Spinal cord (tissue), 10 donors: ENCODE measurements at places on chromosomes 7 and 10.

DNA sequence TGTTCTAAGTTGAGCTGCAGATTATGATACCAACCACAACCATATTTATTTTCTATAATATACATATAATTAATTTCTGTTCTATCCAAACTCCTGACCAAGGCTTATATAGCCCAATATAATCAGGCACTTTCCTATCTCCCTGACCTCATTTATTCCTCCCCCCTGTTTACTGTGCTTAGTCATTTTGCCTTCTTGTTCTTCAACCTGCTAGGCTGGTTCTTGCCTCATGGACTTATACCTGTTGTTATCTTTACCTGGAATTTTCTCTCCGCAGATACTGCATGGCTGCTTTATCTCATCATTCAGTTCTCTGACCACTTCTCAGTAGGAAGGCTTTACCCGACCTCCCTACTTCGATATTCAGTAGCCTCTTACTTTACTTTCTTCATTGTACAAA, 24.9 kb upstream of the FAM3C start:
- DNase-seq: no peak

DNA sequence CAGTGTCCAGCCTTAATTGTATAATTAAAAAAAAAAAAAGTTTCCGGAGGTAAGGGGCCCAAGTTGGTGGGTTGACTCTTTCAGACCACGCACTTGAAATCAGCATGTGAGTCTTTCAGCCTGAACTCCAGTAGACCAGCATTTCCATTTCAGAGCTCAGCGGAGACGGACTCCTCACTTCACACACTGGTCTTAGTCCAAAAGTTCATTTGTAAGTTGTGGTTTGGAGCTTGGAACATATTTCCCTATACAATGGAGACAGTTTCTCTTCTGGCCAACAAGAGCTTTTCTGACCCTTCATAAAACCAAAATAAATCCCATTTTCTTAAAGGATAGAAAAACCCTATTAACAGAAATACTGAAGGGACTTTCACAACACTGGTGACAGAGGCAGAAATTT, 41.0 kb downstream of the ATXN7L1 start:
- DNase-seq: no peak

DNA sequence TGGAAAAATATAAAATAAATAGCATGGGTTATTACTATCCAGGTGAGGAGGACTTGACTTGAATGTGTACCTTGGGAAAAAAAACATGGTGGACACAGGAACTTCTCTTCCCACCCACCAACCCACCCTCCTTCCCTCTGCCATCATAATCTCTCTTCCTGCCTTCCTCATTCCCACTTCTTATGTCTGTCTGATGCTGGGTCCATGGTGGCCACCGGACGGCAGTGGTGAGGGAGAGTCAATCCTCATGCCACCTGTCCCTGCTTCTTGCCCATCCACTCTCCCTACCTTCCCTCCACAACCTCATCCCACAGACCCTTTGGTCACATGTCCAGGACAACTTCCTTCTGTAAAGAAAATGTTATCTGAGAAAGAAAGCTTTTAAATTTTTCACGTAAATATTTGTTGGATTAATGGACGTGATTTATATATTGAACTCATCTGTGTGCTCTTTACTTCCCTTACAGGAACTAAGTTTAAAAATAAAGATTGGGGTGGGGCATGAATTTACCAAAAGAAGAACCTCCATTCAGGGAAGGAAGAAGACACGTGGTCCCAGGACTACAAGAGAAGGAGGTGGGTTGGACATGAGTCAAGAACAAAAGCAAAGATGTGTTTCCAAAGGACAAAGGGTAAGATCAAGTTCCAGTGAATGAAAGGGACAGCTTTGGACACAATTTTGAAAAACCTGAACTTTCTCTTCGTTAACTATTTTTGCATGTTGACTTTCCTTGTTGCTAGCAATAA, 104.5 kb downstream of the PIP4K2A start:
- no peak for DNase-seq

DNA sequence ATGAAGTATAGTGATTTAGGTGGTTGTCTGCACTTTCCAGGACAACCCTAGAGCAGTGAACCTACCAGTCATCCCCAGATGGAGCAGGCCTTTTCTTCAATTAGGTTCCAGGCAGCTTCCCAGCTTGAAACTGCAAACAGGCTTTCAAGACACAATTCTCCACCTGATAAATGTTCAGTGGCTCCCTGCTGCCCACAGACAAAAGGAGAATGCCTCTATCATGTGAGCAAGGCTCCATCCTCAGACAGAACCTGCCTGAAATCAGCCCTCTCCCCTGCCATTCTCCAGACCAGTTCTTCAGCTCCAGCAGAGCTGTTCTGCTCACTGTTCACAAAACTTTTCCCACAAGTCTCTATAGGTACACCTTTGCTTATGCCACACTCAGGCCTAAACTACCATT, 22.1 kb downstream of the RELN start:
- no peak for DNase-seq

DNA sequence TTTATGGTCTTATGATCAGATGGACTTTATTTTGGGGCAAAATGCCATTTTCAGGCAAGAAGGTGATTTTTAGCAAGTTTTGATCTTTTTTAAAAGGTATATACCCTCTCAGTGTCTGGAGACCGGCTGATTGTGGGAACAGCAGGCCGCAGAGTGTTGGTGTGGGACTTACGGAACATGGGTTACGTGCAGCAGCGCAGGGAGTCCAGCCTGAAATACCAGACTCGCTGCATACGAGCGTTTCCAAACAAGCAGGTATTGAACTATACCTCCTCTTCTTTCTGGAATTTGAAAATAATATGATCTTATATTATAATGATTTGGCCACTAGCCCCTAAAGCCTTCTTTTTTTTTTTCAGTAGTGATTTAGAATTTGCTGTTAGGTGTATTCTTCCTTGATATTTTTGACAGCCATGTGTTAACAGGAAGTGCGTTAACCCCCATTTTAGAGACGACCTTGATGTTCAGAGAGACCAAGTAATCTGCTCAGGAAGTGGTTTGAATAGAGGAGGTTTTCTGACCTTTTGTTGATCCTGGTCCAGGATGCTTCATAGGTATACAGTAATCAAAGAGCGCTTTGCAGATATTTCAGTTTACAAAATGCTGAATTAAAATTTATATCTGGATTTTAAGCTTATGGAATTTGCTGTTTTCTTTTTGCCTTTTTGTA, 6.2 kb downstream of the BUB3 start:
- DNase-seq: no peak

- no peak for DNase-seq
Observed at GRCh38 chr10:109762555-109762954, 160.8 kb downstream of the XPNPEP1 start.

DNA sequence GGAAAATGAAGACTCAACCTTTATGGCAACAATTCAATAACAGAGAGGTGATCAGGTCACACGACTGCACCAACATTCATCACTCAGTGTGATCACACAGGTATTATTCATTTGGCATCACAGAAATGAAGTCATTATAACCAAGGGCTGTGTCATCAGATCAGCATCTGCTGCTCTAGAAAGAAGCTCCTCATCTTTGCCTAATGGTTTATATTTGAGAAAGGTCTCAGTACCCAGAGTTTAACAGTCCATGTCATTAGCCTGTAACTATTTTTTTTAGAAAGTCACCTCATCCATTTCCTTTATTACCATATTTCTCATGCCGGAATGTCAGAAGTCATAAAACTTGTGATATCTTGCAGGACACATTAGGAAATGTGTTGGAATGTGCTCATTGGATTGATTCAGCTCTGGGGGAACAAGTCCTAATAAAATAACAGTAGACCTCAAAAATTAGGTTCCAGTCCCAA, 45.1 kb upstream of the PRKG1 start:
- no peak for DNase-seq

GRCh38 chr7:50594734-50595485, 29.7 kb upstream of the DDC start:
- DNase-seq: no peak

- no peak for DNase-seq
Observed at GRCh38 chr10:133242611-133243356, 5.1 kb downstream of the VENTX start.

DNA sequence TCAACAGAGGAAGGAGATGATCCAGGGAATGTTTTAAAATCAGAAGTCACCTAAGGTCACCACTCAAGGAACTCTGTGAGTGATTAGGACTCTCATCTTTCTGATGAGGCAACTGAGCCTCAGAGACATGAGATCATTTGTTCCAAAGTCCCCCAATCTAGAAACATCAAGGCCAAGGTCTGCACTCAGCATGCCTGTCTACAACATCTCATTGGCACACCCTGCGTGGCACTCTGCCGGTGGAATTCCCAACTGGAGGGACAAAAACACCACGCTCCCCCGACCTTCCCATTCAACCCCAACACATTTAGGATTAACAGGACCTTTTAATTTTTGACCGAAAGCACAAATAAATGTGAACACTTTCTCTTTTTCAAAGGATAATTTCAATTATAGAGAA, 31.4 kb downstream of the CPXM2 start:
- DNase-seq: no peak

DNA sequence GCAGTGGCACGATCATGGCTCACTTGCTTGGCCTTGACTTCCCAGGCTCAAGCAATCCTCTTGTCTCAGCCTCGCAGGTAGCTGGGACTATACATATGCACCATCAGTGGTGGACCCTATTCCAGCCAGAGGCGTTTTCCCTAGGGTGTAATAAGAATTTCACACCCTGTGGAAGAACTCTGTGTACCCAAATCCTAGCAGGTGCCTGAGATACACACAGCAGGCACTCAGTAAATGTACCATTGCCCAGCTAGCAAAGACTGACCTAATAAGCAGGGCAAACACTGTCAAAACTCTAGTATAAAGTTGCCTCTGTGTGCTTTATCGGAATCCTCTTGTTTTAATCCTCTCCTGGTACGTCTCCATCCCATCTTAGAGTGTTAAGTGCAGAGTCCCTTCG, 33.7 kb upstream of the BHLHA15 start:
- DNase-seq: no peak

DNA sequence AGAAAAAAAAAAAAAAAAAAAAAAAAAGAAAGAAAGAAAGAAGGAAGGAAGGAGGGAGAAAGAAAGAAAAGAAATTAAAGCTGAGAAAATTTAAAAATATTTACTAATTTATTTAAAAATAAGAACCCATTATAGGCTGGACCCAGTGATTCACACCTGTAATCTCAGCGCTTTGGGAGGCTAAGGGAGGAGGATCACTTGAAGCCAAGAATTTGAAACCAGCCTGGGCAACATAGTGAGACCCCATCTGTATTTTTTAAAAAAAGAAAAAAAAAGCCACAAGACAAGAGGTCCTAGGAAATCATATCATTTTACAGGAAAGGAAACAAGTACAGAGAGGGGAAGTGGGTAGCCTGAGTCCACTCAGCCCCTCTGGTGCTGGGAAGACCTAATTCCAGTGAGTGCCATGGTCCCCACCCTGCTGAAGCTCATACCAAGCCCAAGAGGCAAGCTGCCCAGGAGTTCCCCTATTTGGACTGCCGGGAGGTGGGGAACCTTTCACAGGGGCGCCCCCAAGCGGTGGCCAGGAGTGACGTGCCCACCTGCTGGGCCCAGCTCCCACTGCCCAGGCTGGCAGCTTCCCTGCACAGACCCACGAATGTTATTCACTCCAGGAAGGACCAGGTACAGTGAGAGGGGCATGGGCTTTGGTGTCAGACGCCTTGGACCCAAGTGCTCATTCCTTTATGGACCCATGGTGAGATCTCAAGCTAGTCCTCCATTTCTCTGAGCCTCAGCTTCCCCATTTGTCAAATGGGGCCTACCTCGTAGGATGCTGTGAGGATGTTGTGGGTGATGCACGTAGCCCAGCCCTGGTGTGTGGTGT, 133.6 kb downstream of the ZMIZ1 start:
- DNase-seq: peak; percentile 60

GRCh38 chr7:75938921-75939320, 24.0 kb downstream of the POR start:
- no peak for DNase-seq

DNA sequence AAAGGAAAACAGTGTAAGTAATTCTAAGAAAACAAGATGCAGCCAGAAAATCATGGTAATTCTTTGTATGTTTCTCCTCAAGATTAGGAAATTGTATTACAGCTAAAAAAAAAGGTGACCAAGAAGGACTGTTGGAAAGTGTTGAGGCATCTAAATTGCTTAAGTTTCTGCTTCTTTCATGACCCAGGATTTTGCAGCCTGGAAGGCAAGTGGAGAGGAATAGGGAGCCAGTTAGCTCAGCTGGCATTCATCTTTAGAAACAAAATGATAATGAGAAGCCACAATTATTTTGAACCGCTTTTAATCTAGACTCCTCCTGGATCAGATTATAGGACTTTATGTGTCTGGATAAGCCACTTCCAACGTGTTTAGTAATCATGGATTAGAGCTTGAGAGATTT, 56.8 kb upstream of the TMEM229A start:
- no peak for DNase-seq

DNA sequence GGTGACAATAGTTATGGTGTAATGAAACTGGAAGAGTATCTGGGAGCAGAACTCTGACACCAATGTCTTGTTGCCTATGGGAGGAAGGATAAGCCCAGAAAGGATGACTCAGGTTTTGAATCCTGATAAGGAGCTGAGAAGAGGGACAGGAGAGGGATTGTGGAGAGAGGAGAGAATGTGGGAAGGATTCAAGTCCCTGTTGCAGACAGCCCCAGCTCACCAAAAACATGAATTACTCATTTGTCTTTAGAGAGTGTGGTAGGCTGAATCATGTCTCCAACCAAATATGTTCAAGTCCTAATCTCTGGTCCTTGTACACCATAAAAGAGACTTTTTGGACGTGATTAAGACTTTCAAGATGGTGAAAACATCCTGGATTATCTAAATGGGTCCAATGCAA, 206.9 kb upstream of the PHYHIPL start:
- DNase-seq: no peak

- no peak for DNase-seq
Observed at GRCh38 chr7:9328296-9328695, 894.9 kb downstream of the NXPH1 start.

GRCh38 chr7:73817121-73817520, 13.7 kb upstream of the CLDN4 start:
- DNase-seq: no peak

DNA sequence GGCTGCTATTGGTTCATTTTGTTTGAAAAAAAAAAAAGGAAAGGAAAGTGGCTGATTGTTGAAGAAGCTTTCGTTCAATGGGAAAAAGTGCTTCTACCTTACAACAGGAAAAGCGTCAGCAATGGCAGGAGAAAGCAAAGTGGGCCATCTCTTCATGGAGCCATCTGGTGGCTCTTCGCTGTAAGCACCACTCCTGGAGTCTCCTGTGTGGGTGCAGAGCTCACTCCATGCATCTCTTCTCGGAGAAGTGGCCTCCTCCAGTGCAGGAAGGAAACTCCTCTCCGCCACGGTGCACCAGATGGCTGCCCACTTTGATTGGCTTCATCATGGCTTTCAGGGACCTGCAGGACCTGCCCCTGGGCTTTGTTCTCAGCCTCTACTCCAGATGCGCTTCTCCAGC, 250.9 kb downstream of the PTEN start:
- DNase-seq: no peak
